ENCODE measurements at places on chromosomes 4 and X. TPM values are rescaled to one million over a fixed set of nuclear protein-coding genes. Genes with fewer than 3 reads are reported as not detected.

DNA sequence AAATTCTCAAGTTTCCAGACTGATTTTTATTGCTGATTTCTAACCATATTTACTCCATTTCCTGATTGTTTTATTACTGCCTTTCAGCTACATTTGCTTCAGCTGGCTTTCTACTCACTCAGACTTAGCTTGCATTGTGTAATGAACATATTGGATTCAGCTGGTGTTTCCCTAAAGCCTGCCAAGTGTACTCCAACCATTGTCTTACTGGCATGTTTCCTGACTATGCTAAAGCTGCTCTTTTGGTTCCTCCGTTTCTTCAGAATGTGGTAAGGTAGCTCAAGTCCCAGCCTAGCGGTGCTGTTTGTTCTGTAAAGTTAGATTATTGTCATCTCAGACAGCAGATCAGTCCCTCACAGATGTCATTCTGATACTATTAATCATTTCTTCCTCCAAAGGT is 53.1 kb upstream of the GLRA2 start:
- H3K36me3 ChIP-seq: no peaks in the 10 kb centered on the region
- DNase-seq: peak; percentile 3
- H3K4me1 ChIP-seq: no peaks in the 10 kb centered on the region
- H3K27ac ChIP-seq: no peak overlapping the region

- no peaks in the 10 kb centered on the region for H3K36me3 ChIP-seq
- no peak for DNase-seq
- no peaks in the 10 kb centered on the region for H3K4me1 ChIP-seq
- no peaks in the 10 kb centered on the region for H3K27me3 ChIP-seq
- no peak overlapping the region for H3K27ac ChIP-seq
Measured at GRCh38 chrX:120293015-120293414, 18.2 kb downstream of the TMEM255A start.

GRCh38 chr4:52244848-52245247 is 193.7 kb downstream of the SPATA18 start:
- H3K4me3 ChIP-seq: no peak overlapping the region
- no peaks in the 10 kb centered on the region for H3K36me3 ChIP-seq
- H3K4me1 ChIP-seq: no peaks in the 10 kb centered on the region
- H3K27me3 ChIP-seq: no peaks in the 10 kb centered on the region
- no peak overlapping the region for H3K27ac ChIP-seq

DNA sequence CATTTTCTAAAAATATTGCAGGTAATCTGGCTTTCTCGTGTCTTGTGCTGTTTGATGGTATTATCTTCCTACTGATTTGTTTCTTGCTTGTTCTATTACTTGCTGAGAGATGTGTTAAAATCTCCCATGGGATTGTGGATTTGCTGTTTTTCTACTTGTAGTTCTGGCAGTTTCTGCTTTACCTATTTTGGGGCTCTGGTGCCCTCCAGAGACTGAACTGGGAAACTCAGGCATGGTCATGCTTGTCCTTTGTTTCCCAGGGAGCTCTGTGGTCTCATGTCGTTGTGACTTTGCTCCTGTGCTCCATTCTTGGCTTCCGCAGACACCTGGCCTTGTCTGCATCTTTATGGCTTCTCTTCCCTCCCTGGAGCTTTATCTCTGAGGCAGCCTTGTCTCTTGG is 39.5 kb downstream of the NSD2 start:
- peak; percentile 26 for DNase-seq
- no peaks in the 10 kb centered on the region for H3K27me3 ChIP-seq
- H3K4me3 ChIP-seq: no peak overlapping the region
- no peak overlapping the region for H3K27ac ChIP-seq
- no peaks in the 10 kb centered on the region for H3K36me3 ChIP-seq
- H3K4me1 ChIP-seq: no peaks in the 10 kb centered on the region

DNA sequence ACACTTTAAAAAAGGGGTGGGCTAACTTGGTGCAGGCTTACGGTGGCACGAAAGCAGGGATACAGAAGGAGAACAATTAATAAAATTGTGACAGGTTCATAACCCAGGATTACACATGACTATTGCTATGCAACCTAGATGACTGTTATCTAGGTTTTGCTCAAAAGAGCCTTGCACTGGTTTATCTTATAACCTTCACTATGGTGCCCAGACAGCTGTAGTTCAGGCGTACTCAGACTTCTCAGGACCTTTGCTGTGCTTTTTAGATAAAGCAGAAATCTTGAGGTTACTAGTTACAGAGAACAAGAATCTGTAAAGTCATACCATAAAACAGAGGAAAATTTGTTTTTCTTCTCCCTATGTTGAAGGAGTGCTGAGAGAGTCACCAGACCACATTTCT is 44.4 kb downstream of the UGT2A3 start:
- no peaks in the 10 kb centered on the region for H3K27me3 ChIP-seq
- H3K27ac ChIP-seq: peak overlapping the region; percentile 79
- H3K36me3 ChIP-seq: no peaks in the 10 kb centered on the region
- H3K4me3 ChIP-seq: no peak overlapping the region
- no peak for DNase-seq
- peaks cover 8% of the 10 kb centered on the region for H3K4me1 ChIP-seq

- no peaks in the 10 kb centered on the region for H3K4me1 ChIP-seq
- H3K4me3 ChIP-seq: no peak overlapping the region
Measured at GRCh38 chrX:48460031-48460430, 10.0 kb downstream of the SLC38A5 start.

DNA sequence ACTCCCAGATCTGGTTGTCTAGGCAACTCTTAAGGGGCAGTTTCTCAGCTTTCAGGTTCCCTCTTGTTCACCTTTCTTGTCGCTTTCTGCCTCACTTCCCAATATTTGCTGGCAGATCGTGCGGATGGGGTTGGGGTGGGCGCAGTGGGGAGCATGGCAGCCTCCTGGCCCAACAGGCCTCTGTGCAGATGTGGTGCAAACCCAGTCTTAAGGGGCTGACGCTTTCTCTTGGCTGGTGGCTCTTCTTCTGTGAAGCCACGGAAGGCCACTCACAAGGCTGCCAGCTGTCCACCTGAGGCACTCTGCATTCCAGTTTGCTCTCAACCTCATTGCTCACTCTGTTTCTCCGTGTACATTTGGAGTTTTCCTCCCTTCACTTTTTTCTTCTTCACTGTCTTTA is 61.7 kb downstream of the NBDY start:
- DNase-seq: no peak
- H3K36me3 ChIP-seq: no peaks in the 10 kb centered on the region

DNA sequence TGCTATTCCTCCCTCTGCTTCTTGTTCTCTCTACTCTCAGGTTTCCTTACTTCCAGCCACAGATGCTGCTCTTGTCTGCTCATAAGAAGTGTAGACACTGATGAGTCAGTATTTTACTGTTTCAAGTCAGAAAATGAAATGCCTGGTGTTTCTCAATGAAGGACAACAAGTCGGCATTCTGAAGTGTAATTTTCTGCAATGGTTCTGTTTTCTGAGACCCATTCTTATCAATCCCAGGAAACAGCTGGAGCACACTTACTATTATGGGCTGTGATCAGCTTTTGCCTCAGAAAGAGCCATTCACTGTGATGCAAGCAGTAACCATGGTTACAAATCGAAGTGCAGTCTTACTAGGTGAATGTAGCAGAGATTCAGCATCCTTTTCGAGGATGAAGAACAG is 42.0 kb downstream of the SLC4A4 start:
- H3K4me3 ChIP-seq: no peak overlapping the region
- H3K27me3 ChIP-seq: no peaks in the 10 kb centered on the region
- no peak overlapping the region for H3K27ac ChIP-seq
- no peaks in the 10 kb centered on the region for H3K4me1 ChIP-seq

DNA sequence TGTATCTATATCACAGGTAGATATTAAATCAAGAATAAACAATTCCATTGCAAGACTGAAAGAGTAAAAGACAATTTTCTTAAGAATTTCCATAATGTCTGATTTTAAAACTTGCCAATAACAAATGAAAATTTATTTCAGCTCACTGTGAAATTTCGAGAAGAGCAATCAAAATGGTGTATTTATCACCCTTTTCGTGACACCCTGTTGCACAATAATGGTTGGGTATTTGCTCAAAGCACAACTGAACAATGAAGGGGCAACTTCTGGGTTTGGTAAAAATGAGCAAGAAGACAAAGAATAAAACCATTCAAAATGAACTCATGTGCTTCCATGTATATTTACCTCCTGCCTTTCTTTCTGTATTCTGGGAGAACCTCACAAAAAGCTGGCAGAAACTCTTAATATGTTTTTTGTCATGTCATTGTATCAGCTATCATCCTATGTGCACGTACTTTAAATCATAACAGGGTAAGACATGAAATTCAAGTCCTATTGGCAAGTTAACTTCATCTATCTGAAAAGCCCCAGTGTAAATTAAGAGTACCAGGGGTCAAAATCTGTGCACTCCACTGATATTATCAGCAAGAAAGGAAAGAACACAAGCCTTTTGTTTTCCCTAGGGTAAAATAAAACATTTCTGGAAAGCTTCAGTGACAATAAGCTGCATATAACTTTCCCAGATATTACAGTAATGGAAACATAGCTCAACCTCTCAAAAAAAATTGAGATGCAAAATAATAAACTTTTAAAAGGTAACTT is 126.9 kb upstream of the CBR4 start:
- no peaks in the 10 kb centered on the region for H3K36me3 ChIP-seq
- peaks cover 2% of the 10 kb centered on the region for H3K4me1 ChIP-seq

DNA sequence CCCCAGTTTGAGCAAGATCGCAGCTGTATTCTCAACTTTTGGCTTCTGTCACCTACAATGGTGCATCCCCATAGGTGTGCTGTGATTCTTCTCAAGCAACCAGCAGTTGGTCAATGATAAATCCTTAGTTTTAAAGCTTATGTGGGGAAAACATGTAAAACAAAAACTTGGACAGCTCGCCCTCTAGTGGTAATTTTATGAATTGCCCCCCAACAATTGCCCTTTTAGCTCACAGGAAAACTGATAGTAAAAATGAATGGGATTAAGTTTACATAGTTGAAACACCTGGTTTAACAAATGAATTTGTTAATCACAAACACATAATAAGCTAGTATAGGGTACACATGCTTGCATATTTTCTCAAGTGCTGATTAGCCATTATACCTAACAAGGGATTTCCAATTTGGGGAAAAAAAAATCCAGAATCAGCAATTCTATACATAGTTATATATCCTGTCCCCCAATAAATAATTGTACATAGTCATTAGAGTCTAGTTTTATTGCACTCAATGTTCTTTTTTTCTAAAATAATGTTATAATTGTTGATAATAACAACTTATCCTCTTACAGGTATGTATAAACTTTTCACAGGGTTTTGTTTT is 30.1 kb downstream of the TEX13A start:
- peak; percentile 5 for DNase-seq
- no peaks in the 10 kb centered on the region for H3K4me1 ChIP-seq
- no peaks in the 10 kb centered on the region for H3K27me3 ChIP-seq
- no peak overlapping the region for H3K4me3 ChIP-seq
- no peak overlapping the region for H3K27ac ChIP-seq

DNA sequence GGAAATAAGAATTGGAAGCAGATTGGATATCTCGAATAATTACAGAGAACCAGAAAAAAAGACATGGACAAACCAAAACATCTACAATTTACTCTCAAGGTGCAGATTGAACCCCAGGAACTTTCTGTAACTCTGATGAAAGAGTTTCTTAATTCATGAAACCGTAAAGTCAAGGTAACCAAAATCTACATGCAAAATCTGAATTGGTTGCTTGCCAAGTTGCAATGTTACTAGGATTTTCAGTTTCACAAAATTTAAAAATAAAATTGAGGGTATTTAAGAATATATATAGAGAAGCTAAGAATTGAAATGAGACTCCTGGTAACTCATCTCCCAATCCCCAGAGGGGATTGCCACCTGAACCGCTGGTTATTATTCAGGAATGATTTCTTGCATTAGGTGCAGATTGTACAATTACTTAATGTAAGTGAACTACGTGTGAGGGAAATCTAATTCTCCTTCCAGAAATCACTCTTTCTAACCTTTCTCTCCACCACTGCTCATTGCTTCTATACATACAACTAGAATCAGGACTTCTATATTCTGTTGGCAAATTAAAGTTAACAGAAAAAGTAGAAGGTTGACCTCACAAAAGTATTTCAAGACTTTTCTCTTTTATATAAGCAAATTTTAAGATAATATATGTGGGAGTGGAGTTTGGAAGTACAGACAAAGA is 221.5 kb upstream of the NDST4 start:
- H3K4me3 ChIP-seq: no peak overlapping the region
- H3K27ac ChIP-seq: no peak overlapping the region
- DNase-seq: no peak
- no peaks in the 10 kb centered on the region for H3K4me1 ChIP-seq

DNA sequence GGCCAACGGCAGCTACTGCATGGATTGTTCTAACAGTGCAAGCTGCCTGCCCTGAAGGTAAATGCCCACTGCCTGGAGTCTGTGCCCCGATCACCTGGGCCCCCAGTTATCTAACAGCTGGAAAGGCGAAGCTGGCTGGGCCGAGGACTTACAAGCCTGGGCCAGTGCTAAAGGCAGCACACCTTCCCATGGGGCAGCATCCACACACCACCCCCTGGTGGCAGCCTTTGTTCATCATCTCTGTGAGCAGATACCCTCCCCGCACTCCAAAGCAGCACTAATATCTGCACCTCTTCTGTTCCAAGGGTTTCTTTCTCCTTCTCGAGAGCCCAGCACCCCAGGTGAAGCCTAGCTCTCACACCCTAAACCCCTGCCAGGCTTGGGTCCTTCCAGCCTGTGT is 7.6 kb downstream of the SLC2A9 start:
- H3K27me3 ChIP-seq: no peaks in the 10 kb centered on the region
- H3K4me3 ChIP-seq: no peak overlapping the region
- no peak overlapping the region for H3K27ac ChIP-seq
- H3K4me1 ChIP-seq: no peaks in the 10 kb centered on the region
- peak; percentile 56 for DNase-seq

DNA sequence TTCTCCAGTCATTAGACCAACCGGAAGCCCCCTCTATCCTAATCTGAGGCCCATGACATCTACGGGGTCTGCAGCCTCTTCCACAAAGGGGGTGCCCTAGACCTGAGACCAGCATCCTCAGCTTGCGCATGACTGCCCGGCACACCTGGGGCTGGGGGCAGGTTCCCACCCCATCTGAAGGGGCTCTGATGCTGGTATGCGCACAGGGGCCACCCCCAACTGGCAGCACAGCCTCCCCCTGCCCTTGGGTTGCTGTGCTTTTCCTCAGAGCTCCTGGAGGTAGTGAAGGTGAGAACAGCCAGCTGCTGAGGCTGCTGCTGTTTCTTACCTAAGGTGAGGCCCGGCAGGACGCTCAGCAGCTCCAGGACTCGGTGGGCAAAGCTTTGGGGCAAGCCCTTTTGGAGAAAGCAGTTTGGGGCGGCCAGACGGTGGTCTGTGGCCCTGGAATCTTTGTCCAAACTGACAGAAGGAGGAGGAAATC is 18.9 kb upstream of the CPLX1 start:
- DNase-seq: no peak
- H3K4me3 ChIP-seq: no peak overlapping the region
- no peak overlapping the region for H3K27ac ChIP-seq
- H3K4me1 ChIP-seq: no peaks in the 10 kb centered on the region
- H3K36me3 ChIP-seq: no peaks in the 10 kb centered on the region

- H3K4me1 ChIP-seq: peaks cover 4% of the 10 kb centered on the region
- H3K27me3 ChIP-seq: no peaks in the 10 kb centered on the region
- H3K27ac ChIP-seq: no peak overlapping the region
- no peaks in the 10 kb centered on the region for H3K36me3 ChIP-seq
- DNase-seq: no peak
- no peak overlapping the region for H3K4me3 ChIP-seq
Measured at GRCh38 chr4:79850626-79851025, 222.4 kb downstream of the ANTXR2 start.

Gene GPR101
- not detected for total RNA-seq

Gene ADH6
- not detected for total RNA-seq

Gene TMSB15C
- 6.4 TPM for total RNA-seq

Gene RHOXF1
- 27.5 TPM for total RNA-seq

Gene SPANXN3
- total RNA-seq: not detected

Gene DCAF12L2
- total RNA-seq: 52.1 TPM

Gene TEC
- total RNA-seq: 6.4 TPM

Gene TMEM165
- 183 TPM for total RNA-seq

Gene CLGN
- 42.1 TPM for total RNA-seq

Gene TKTL2
- not detected for total RNA-seq

Measured in prostate gland (tissue), 2 donors.